ENCODE measurements at places on chromosomes 2 and 18. TPM values are rescaled to one million over a fixed set of nuclear protein-coding genes. Genes with fewer than 3 reads are reported as not detected.

- no peak for DNase-seq
Measured at GRCh38 chr2:18763338-18763737, 174.0 kb upstream of the NT5C1B start.

- DNase-seq: peak; percentile 36
Measured at GRCh38 chr2:133780099-133780996, 212.1 kb upstream of the NCKAP5 start.

- no peak for DNase-seq
Measured at GRCh38 chr2:223945755-223946154, 620 bp upstream of the WDFY1 start.

DNA sequence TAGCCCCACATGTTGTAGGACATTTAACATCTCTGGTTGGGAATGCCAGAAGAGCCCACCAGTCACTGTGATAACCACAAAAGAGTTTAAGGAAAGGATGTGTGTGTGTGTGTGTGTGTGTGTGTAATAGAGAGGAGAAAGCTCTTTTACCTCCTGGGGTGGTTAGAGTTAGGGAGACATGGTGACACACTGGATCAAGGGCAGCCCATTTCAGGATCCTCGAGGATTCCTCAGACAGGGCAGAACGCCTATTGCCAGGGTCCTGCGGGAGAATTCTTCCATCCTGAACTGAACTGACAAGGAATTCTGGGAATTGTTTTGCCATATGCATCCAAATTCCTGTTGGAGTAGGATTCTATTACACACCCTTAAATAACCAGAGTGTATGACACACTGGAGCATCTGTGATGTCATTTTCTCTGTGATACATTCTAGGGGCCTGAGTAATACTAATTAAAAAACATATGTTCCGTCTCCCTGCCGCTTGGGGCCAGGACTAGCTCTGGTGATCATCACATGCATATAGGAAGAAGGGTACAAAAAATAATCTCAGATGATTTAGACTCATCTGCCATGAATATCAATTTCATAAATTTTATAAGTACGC lies 156.4 kb upstream of the MMADHC start:
- DNase-seq: no peak

GRCh38 chr18:54720620-54721019 lies 107.7 kb upstream of the RAB27B start:
- DNase-seq: no peak

The IL36A gene
- total RNA-seq: not detected

The TRPM8 gene
- 4.1 TPM for total RNA-seq
